A549 (cell line): ENCODE measurements at places on chromosomes 6 and 20.

- no peak for DNase-seq
Observed at GRCh38 chr20:54131675-54132611, 41.8 kb downstream of the CYP24A1 start.

DNA sequence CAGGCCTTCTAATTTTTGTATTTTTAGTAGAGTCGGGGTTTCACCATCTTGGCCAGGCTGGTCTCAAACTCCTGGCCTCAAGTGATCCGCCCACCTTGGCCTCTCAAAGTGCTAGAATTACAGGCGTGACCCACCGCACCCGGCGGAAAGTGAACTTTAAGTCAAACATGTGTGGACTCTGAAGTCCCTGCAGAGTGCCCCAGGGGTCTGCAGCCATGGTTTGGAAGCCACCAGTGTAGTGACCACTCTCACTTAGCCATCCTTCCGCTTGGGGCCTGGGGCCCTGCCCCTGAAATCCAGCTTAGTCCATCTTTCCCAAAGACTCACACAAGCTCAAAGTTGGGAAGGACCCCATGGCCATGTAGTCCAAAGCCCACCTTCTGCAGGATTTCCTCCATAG is 164.5 kb downstream of the GRM4 start:
- DNase-seq, result no peak

GRCh38 chr6:41355952-41356351 is 20.5 kb downstream of the NCR2 start:
- DNase-seq, result no peak

GRCh38 chr6:15522026-15522425 is 140.8 kb downstream of the DTNBP1 start:
- no peak for DNase-seq

DNA sequence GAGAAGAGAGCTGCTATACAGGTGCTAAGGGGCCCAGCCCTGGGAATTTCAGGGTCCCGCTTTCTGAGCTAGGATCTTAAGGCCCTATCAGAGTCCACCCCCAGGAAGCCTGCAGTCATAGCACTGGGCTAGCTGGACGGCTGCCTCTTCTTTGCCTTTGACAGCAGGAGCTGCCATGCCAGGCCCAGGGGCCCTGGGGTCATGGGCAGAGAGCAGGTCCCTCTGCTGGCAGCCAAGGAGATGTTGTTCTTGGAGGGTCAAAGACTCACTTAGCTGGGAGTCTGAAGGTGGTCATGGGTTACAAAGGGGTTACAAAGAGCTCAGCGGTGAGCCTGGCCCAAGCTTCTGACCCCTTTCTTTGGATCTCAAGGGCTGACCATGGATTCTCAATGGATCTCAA is 52.7 kb downstream of the RPP21 start:
- no peak for DNase-seq

GRCh38 chr20:33299111-33299603 is 16.1 kb downstream of the BPIFB1 start:
- peak; percentile 54 for DNase-seq

DNA sequence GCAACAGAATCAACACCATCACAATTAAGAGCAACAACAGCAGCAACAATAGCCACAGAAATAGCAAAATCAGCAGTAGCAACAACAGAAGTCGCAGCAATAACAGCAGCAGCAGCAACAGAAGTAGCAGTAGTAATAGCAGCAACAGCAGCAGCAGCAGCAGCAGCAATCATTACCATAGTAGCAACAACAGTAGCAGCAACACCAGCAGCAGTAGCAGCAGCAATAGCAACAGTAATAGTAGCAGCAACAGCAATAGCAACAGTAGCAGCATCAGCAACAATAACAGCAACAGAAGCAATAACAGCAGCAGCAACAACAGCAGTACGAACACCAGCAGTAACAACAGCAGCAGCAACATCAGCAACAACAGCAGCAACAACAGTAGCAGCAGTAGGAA is 39.8 kb downstream of the SLC22A2 start:
- no peak for DNase-seq

DNA sequence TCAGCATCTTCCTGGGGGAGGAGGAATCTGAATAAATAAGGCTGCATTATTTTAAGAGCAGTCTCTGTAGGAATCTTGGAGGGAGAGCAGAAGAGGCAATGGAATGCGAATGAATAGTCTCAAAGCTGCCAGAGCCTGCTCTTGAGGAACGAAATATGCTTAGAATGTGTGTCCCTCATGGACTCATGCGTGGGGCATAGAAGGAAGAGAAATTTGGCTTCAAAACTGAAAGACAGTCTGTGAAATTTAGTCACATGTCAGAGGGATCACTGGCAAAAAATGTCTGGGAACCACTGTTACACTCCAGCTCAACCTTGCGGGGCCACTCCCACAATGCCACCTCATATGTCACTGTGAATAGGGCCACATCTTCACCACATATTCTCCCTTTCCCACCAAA is 95.5 kb downstream of the GJA10 start:
- DNase-seq, result no peak

DNA sequence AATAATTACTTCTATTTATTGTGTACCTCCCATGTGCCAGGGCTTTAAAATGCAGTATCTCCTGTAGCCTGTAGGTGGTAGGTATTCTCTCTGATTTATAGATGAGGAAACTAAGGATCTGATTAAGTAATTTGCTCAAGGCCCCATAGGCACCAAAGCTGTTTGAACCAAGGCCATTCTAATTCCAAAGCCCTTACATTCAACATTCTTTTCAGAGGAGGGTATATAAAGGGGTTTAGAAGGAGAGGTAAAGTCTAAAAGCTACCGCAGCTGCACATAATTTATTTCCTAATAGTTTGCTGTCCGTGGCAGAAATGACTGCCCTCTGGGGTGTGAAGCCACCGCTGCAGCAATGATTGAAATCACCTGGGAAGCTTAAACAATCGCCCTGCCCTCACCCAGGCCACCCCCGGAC is 95.0 kb upstream of the FAM8A1 start:
- DNase-seq, result peak; percentile 5

- DNase-seq, result no peak
Observed at GRCh38 chr6:17159240-17159639, 57.4 kb downstream of the STMND1 start.

DNA sequence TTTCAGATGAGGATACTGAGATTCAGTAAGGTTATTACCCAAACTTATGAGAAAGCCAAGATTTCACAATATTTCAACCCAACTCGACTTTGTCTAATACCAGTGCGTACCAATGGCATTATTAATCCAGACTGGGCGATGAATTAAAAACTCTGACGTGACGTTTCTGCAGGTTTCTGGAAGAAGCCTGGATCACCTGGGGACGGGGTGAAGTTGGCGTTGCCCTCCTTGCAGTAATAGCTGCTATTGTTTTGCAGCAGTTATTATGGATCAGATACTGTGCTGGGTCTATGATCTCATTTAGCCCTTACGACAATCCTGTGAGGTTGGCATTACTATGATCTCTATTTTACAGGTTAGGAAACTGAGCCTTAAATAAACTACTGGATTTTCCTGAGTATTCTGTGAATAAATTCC is 569 bp upstream of the CDC5L start:
- DNase-seq, result no peak

DNA sequence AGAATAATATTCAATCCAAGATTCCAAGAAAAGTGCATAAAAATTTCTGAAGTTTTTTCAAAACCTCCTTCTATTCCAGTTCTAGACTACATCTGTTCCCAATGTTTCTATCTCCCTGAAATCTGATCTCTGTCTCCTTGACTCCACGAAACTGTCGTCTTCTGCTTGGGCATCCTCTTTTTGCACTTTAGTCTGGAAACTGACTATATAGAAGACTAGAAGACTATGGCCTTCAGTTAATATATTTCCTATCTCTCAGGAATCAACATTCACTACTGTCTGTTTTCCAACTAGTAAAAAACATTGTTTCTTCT is 745.4 kb upstream of the ADGRB3 start:
- DNase-seq, result no peak

- DNase-seq, result no peak
Observed at GRCh38 chr20:24720957-24721356, 228.1 kb upstream of the CST7 start.

DNA sequence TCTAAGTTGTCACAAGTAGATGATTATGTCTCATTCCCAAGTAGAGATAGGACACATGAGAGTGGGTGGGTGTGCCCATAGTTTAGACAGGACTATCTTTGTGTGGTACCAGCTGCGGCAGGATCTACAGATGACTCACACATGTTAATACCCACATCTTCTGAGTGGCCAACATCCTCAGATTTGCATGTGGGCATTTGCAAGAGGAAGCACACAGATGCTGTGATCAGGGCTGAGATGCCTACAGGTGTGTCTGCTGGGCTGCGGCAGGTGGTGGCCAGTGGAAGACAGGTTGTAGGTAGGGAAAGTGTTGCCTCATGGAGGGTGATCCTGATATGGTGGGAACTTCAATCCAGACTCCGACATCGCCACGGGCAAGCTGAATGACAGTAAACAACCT is 50.8 kb downstream of the UTRN start:
- DNase-seq, result no peak

DNA sequence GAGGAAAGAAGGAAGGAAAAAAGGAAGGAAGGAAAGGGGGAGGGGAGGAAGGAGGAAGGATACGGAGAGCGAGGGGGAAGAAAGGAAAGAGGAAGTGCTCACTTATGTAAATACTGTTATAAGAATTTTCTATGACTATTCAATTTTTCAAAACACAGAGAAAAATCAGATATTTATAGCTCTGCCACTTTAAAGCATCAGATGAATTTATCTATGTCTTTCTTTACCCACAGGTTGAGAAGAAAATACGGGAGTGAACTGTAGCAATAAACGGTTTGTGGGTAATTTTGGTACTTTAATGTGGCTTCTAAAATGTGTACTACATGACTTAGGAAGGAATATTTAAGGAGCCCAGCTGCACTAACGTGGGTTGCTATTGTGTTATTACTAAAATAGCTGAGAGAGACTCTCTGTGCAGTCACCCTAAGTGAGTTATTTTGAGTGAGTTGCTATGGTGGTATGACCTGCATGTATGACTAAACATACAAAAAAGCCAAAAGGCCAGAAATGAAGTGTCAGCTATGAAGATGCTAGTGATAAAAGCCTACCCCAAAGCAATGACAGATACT is 225.5 kb downstream of the SOD2 start:
- no peak for DNase-seq

- DNase-seq, result no peak
Observed at GRCh38 chr6:142892254-142893021, 52.5 kb downstream of the HIVEP2 start.

GRCh38 chr20:63167026-63167917 is 48.7 kb downstream of the YTHDF1 start:
- no peak for DNase-seq

DNA sequence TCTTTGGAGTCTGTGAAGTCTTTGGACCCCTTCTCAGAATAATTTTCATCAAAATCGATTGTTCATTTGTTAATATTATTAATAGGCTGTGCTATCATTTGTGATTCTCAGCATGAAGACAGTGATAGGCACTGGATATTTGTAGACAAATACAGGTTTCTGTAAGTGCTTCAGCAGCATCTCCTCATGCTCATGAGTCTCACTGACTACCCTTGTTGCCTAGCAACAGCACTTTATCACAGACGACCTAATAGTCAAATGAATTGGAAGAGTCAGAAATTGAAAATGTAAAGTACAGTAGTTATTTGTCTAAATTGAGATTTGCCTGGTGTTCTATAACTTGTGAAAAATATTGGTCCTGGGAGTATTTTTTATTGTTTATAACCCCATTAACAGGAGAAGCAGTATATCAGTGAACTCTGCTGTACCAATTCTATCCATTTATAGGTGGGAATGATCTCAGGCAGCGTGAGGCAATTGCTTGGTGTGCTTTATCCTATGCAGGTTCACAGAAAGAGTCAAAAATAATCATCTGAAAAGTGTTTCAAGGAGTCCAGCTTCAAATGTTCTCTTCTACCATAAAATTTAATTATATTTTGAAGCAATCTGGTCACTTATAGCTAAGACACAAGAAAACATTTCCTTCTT is 684.6 kb downstream of the RFPL4B start:
- DNase-seq, result no peak

DNA sequence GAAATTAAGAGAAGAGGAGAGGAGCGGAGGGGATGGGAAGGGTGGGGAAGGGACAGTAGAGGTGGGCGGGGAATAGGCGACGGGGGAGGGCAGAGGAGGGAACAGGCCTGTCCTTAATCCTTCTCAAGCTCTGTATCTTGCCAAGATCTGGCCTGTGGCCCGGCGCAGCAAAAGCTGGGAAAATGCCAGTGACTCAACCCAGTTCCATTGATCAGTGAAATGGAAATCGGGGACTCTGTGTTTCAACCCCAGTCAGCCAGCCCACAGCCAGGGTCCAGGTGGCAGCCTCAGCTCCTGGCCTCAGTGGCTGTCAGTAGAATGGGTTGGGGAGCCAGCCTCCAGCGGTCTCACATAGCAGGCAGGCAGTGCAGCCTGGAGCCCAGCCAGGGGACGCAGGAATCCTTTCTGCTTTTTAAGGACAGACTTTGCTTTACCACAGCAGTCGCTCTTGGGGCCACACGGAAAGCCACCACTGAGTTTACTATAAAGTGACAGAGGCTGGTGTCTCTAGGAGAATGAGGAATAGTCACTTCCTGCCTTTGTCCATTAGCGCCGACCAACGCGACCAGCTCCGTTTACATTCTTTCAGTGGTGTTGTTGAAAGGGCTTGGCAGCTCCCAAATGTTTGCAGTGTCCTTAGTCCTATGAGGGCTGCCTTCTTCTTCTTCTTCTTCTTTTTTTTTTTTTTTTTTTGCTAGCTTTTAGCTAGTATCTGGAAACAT is 128.0 kb downstream of the RIN2 start:
- DNase-seq, result peak; percentile 84

- DNase-seq, result no peak
Observed at GRCh38 chr6:117681162-117681741, 6.0 kb downstream of the NUS1 start.

DNA sequence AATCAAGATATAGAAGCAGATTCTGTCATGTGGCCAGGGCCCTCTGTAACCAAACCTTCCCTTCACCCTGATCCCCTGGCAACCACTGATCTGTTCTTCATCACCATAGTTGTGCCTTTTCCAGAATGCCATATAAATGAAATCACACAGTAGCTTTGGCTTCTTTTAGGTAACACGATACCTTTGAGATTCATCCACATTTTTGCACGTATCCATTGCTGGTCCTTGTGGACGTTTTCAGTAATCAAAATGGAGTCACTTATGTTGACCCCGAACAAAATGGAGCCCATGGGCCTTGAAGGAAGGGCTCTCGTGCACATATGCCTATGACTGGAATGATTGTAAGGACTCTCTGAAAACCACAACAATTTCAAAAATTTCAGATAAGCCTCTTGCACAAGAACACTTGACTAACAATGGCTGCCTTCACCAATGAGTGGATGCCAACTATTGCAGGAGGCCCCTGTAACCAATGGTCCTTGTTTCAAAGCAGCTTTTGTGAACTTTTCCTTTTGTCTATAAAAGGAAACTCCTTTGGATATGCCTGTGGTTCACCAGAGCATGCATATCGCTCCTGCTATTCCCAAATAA is 84.3 kb upstream of the RALY start:
- DNase-seq, result peak; percentile 23

GRCh38 chr20:4052554-4052953 is 37.2 kb upstream of the RNF24 start:
- DNase-seq, result no peak

GRCh38 chr6:114000069-114000468 is 29.1 kb upstream of the HDAC2 start:
- no peak for DNase-seq

GRCh38 chr20:50165684-50166554 is 12.4 kb upstream of the PEDS1 start:
- DNase-seq, result peak; percentile 99
